ENCODE measurements at places on chromosomes 3 and 15.

DNA sequence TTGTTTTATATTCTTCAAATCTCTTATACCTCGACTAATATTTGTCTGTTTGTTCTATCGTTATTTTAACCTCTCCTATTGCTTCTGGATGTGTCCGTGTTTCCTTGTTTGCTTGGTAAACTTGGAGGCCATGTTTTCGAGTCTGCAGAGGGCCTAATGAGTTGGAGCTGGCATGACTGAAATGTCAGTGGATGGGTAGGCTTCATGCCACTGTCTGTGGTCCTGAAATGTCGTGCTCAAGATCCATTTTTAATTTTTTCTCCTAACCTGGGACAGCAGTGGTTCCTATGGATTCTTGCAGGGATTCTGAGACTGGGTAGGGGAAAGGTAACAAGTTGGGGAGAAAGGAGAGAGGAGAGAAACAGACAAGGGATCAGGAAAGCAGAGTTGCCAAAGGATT is 18.8 kb upstream of the GASK1A start:
- DNase-seq = no peak

DNA sequence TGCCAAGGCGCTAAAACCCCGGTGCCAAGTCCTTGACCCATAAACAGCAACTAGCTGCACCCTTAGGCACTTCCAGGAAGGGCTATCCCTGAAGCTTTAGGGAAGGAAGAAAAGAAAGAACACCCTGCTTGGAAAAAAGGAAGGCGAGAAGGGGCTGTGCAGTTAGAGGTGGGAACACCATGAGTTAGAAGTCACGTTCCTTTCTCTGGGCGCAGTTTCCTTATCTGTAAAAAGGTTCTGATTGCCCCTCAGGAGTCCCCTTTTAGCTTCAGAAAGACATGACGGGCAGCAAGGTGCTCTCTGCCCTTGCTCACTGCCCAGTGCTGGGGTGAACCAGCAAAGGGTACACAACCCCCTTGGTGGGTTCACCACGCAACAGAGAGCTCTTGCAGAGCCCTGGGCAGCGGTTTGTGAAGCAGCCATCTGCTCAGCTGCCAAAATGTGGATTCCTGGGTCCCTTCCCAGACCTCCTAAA is 798 bp downstream of the GCHFR start:
- peak; percentile 37 for DNase-seq

DNA sequence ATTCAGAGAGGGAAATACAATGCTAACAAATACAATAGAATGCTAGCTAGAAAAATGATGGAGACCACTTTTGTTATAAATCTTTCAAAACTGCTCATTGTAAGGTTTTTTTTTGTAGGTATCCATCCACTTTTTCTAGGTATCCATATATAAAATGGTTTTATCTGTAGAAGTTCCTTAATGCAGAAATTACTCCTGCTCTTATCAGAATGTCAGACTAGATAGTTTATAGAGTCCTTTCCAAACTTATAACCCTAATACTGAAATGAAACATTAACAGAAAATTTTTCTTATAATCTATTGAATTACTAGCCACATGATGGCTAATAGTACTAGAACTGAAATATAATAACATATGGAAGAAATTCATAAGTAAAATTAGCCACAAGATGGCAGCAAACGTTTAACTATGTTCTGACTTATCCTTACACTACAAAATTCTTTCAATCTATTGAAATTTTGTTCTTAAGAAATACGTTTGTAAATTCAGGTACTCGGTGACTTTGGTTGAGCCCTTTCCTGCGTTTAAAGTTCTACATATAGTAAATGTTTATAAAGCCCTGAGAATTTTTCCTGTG is 58.5 kb downstream of the ECT2 start:
- no peak for DNase-seq

- DNase-seq = no peak
Measured at GRCh38 chr3:16151109-16151508, 23.4 kb upstream of the GALNT15 start.

GRCh38 chr3:99532246-99532645 is 106.1 kb upstream of the COL8A1 start:
- no peak for DNase-seq
